ENCODE measurements at places on chromosomes 7 and 10. TPM values are rescaled to one million over a fixed set of nuclear protein-coding genes. Genes with fewer than 3 reads are reported as not detected.

Gene ACTA2
- 17.2 TPM for total RNA-seq

Gene ADRB1
- total RNA-seq: 0.94 TPM

Gene GPR146
- 2.3 TPM for total RNA-seq

Gene FRMPD2
- not detected for total RNA-seq

Gene PON1
- total RNA-seq: 0.34 TPM

Gene C7orf57
- total RNA-seq: 0.37 TPM

Gene TEX47
- not detected for total RNA-seq

Gene TMEM130
- 0.50 TPM for total RNA-seq

Gene FKBP9
- total RNA-seq: 79.3 TPM

Gene TECPR1
- total RNA-seq: 9.4 TPM

Gene CFAP46
- 1.0 TPM for total RNA-seq

Gene CPED1
- not detected for total RNA-seq

Gene ZNF746
- total RNA-seq: 17.0 TPM

Gene TDRD1
- total RNA-seq: not detected

Gene UCN3
- total RNA-seq: not detected

Gene SLC26A3
- not detected for total RNA-seq

Gene ECHDC3
- total RNA-seq: 10.1 TPM

Gene GPC2
- total RNA-seq: 0.67 TPM

Gene GRM8
- not detected for total RNA-seq

Gene CCDC3
- 0.94 TPM for total RNA-seq

Gene BTBD16
- 0.52 TPM for total RNA-seq

Gene OR2A12
- not detected for total RNA-seq

Gene SFMBT2
- total RNA-seq: 12.2 TPM

Gene SPRN
- 0.22 TPM for total RNA-seq

Gene LRIT1
- total RNA-seq: not detected

Gene PRSS37
- not detected for total RNA-seq

Gene CCDC136
- 2.2 TPM for total RNA-seq

Gene CREB5
- 4.4 TPM for total RNA-seq

Data from A549 treated with CpdA at 1 μM for 4 hours (cell line).